Right lung (tissue), 10 donors: ENCODE measurements at places on chromosomes 5 and 9. TPM values are rescaled to one million over a fixed set of nuclear protein-coding genes. Genes with fewer than 3 reads are reported as not detected.

- no peak for DNase-seq
These were observed 1.0 kb upstream of the NIM1K start for GRCh38 chr5:43190755-43191603.

GRCh38 chr5:172107571-172107970 lies 80.5 kb downstream of the STK10 start:
- DNase-seq = peak; percentile 18

Gene SPAAR
- polyA plus RNA-seq = 3.2 TPM

Gene PTGS1
- 3.9 TPM for polyA plus RNA-seq

DNA sequence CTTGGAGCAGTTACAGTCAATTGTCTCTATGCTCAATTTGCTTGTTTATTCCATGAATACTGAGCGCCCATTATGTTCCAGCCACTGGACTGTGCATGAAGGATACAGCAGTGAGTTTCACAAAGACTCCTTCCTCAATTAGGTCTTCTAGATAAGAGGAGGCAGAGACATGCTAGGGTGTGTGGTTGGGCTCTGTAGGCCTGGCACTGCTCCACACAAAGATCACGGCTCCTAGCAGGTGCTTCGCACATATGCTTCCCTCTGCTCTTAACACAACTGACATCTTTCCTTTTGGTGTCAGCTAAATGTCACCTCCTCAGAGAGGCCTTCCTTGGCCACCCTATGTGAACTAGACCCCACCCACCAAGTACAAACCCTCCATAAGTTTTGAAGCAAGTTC lies 10.9 kb downstream of the IL12B start:
- DNase-seq = no peak

DNA sequence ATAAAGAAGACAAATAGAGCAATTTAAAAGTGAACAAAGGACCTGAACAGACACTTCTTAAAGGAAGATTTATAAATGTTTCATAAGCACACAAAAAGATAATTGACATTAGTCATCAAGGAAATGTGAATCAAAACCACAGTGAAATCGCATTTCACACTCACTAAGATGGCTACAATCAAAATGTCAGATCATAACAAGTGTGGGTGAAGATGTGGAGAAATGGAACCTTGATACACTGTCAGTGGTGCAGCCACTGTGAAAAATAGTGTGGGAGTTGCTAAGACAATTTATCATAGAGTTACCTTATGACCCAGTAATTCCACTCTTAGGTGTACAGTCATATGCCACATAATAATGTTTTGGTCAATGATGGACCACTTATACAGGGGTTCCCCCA lies 54.5 kb upstream of the HTR4 start:
- DNase-seq = no peak

- no peak for DNase-seq
These were observed 1008.2 kb upstream of the CDH9 start for GRCh38 chr5:28046596-28046995.

GRCh38 chr5:128637031-128637430 lies 99.0 kb upstream of the FBN2 start:
- DNase-seq = no peak

Gene ZNF484
- 12.3 TPM for polyA plus RNA-seq

Gene APBA1
- 11.2 TPM for polyA plus RNA-seq
